ENCODE measurements at places on chromosomes 7 and 10.

- no peaks in the 10 kb centered on the region for H3K36me3 ChIP-seq
- H3K4me3 ChIP-seq, result no peak overlapping the region
- H3K27me3 ChIP-seq, result 0 out of 2 replicates have a peak, but pooled peaks cover 1% of the 10 kb centered on the region
- H3K27ac ChIP-seq, result no peak overlapping the region
- H3K4me1 ChIP-seq, result no peaks in the 10 kb centered on the region
Observed at GRCh38 chr7:102874166-102874829, 38.5 kb upstream of the LRRC17 start.

DNA sequence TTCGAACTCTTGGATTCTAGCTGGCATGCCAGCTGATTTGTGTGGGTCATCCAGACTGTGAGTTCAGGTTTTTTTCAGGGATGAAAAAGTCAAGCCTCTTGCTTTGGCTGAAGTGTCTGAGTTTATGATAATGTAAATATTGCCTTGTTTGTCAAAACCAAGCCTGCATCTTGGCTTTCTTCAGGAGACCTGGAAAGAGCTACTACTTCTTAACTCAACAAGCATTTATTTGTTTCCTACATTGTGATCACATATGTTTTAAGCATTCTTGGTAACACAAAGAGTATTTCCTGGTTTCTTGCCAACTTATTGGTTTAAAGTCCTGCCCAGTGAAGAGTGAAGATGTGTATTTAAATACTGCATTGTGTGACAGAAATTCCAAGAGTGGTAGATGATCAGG is 407.1 kb downstream of the LRMDA start:
- H3K4me3 ChIP-seq, result no peak overlapping the region
- no peaks in the 10 kb centered on the region for H3K27me3 ChIP-seq
- no peaks in the 10 kb centered on the region for H3K4me1 ChIP-seq
- H3K27ac ChIP-seq, result no peak overlapping the region
- no peaks in the 10 kb centered on the region for H3K36me3 ChIP-seq

DNA sequence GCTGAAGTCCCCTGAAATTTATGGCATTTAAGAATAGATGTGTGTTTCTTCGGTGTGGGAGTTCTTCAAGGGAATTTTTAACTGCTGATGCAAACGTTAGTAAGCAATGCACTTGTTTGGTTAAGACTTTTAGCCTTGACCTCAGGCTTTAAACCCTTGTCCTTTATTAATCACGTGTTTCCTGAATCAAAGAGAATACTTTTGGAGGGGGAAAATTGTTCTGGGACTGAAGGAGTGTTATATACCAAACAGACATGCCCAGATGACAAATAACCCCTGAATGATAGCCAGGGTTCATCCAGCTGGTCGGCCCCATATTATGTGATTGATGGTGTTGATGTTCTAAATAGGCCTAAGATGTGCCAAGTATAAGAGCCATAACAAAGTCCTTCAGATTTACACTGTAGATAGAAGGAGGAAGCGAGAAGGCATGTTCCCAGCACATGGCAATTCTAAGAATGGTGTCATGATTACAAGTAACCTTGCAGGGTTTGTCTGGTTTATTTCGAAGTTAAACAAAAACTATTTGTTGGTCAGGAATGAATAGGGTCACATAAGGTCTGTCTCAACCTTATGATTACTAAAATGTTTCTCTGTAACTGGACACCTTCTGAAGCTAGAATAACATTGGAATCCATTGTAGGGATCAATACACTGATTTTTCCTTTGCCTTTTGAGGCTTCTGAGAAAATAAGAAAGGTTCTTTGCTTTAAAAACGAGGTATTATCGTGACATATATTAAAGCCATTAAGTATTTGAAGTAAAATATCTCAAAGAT is 124.2 kb upstream of the SEM1 start:
- DNase-seq, result no peak
- no peak overlapping the region for H3K4me3 ChIP-seq
- H3K27ac ChIP-seq, result no peak overlapping the region
- H3K36me3 ChIP-seq, result no peaks in the 10 kb centered on the region
- H3K27me3 ChIP-seq, result no peaks in the 10 kb centered on the region

- H3K27ac ChIP-seq, result no peak overlapping the region
- H3K4me3 ChIP-seq, result no peak overlapping the region
- H3K27me3 ChIP-seq, result no peaks in the 10 kb centered on the region
- peaks cover 11% of the 10 kb centered on the region for H3K4me1 ChIP-seq
Observed at GRCh38 chr7:76272851-76273497, 29.5 kb upstream of the HSPB1 start.

GRCh38 chr10:86603256-86603655 is 51.1 kb upstream of the OPN4 start:
- peaks cover 3% of the 10 kb centered on the region for H3K4me1 ChIP-seq
- H3K27me3 ChIP-seq, result no peaks in the 10 kb centered on the region
- H3K27ac ChIP-seq, result no peak overlapping the region
- DNase-seq, result no peak
- H3K4me3 ChIP-seq, result no peak overlapping the region

DNA sequence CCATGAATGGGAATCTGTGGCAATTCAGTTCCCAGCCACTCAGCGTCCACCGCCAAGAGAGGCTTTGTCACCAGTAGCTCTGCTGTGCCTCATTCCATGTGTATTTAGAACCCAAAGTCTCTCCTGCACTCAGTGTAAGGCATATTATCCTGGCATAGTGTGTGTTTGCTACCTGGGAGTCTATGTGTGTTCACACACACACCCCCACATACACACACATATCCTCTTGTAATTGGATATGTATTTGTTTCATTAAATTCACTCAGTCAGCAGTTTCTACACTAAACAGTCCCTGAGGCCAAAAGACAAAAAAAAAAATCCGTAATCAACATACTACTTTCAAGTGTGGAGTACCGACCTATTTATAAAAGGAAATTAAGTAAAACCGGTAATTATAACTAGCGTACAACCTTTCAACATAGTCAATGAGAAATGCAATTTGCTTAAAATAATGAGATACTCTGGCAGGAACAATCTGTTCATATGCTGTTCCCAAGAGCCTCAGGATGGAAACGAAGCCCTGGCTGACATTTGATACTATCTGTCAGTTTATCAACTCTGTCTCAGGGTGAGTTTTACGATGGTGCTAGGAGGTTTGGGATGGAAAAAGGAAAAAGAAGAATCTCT is 425.8 kb upstream of the CELF2 start:
- H3K4me3 ChIP-seq, result no peak overlapping the region
- H3K4me1 ChIP-seq, result no peaks in the 10 kb centered on the region
- no peak overlapping the region for H3K27ac ChIP-seq
- no peaks in the 10 kb centered on the region for H3K27me3 ChIP-seq
- no peak for DNase-seq

- no peaks in the 10 kb centered on the region for H3K36me3 ChIP-seq
- no peak overlapping the region for H3K4me3 ChIP-seq
- DNase-seq, result no peak
- H3K4me1 ChIP-seq, result no peaks in the 10 kb centered on the region
- no peak overlapping the region for H3K27ac ChIP-seq
Observed at GRCh38 chr10:114172216-114172615, 1.8 kb downstream of the CCDC186 start.

- no peaks in the 10 kb centered on the region for H3K4me1 ChIP-seq
- H3K36me3 ChIP-seq, result no peaks in the 10 kb centered on the region
- H3K27ac ChIP-seq, result no peak overlapping the region
- H3K27me3 ChIP-seq, result no peaks in the 10 kb centered on the region
- H3K4me3 ChIP-seq, result no peak overlapping the region
Observed at GRCh38 chr10:3906511-3907111, 121.6 kb upstream of the KLF6 start.

DNA sequence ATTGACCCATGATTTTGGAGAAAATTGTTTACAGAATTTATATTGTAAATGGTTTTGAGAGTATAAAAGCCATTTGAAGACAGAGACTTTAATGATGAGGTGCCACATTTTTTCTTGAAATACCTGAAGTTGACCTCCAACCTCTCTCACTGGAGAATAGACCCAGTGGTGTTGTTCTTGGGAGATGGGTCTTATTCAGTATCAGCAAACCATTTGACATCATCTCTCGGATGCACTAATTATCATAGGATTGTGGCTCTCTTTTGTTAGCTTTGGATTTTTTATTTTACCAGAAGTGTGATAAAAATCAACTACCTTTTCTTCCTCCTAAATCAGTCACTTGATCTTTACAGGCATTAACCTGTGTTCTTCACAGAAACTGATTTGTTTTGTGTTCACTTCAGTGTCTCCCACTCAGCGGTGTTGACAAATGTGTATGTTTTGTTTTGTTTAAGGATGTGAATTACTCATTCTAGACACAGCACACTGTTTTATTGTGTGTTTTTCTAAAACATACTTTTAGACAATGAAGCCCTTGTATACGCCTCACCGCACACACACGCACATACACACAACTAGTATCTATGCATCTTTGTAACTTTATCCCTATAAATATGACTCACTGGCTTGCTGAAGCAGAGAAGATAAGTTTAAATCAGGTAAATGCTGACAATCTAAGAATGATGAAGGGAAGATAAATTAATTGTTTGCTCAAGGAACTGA is 455.6 kb downstream of the INHBA start:
- H3K27me3 ChIP-seq, result no peaks in the 10 kb centered on the region
- H3K4me1 ChIP-seq, result no peaks in the 10 kb centered on the region
- no peaks in the 10 kb centered on the region for H3K36me3 ChIP-seq
- no peak for DNase-seq

GRCh38 chr7:149627911-149628310 is 130.3 kb upstream of the ZNF746 start:
- H3K27me3 ChIP-seq, result no peaks in the 10 kb centered on the region
- H3K27ac ChIP-seq, result no peak overlapping the region
- DNase-seq, result no peak

DNA sequence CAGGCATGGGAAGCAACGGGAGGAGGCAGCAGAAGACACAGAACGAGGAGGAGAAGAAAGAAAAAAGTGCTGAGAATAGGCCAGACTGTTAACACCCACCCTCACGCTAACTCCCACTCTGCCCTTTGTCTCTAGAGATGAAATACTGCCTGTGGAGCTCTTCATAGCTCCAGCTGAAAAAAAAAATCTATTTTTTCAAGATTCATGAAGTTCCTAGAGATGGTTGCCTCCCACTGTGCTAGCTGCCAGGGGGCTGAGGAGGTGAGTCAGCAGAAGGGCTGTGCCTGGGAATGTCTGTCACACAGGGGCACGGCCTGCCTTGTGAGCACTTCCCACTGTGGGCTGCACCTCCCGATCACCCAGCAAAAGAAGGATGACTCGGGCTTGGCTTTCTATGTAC is 144.5 kb downstream of the RNF216 start:
- H3K36me3 ChIP-seq, result no peaks in the 10 kb centered on the region
- peaks cover 12% of the 10 kb centered on the region for H3K4me1 ChIP-seq
- no peak for DNase-seq
- H3K27me3 ChIP-seq, result no peaks in the 10 kb centered on the region

GRCh38 chr10:47381427-47382379 is 2.4 kb downstream of the ZNF488 start:
- no peaks in the 10 kb centered on the region for H3K4me1 ChIP-seq
- no peaks in the 10 kb centered on the region for H3K36me3 ChIP-seq
- no peaks in the 10 kb centered on the region for H3K27me3 ChIP-seq
- H3K27ac ChIP-seq, result no peak overlapping the region
- H3K4me3 ChIP-seq, result no peak overlapping the region

DNA sequence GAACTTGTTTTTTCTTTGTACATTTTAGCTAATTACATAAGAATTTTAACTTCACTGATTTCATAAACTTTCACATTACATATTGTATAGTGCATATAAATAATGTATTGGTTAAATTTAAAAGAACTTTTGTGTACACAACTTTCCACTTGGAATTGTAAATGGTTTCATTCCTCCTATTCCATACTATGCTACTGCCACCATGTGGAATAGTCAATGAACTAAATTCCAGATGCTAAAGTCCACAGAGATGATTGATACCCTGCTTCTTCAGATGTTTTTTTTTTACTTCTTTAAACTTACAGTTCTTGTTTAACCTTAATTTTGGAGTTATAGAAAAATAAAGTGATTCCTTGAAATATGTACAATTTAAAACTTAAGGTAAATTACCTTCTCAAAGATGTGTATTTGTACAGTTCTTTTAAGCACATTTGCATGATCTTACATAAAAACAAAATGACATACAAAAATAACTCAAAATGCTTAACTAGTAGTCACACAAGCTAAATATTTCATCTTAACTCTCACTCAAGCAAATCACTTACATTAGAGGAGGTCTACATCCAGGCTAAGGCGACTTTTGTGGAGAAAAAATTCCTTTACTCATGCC is 247.6 kb upstream of the HGF start:
- no peaks in the 10 kb centered on the region for H3K27me3 ChIP-seq
- no peaks in the 10 kb centered on the region for H3K4me1 ChIP-seq
- H3K4me3 ChIP-seq, result no peak overlapping the region
- no peaks in the 10 kb centered on the region for H3K36me3 ChIP-seq
- no peak for DNase-seq

- no peaks in the 10 kb centered on the region for H3K27me3 ChIP-seq
- no peak overlapping the region for H3K27ac ChIP-seq
- no peak overlapping the region for H3K4me3 ChIP-seq
Observed at GRCh38 chr7:141528399-141528798, 22.8 kb upstream of the AGK start.

DNA sequence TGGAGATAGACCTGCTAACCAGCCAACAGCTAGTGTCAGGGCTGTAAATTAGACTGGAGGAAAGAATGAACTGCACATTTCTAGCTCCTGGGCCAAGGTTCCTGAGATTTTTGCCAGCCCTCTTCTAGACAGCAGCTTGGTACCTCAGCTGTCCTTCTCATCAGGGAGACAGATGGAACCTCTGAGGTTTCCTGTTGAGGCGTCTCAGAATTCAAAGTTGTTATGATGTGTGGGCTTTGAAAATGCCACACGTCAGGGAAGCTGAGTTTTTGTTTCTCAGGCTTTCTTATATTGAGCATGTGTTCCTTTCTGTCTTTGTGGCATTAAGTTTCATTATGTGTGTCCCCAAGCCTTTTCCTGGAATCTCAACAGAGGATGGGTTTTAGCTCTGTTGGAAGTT is 736.6 kb downstream of the AUTS2 start:
- no peak for DNase-seq
- H3K4me1 ChIP-seq, result no peaks in the 10 kb centered on the region
- H3K27me3 ChIP-seq, result no peaks in the 10 kb centered on the region
- no peak overlapping the region for H3K4me3 ChIP-seq
- H3K36me3 ChIP-seq, result no peaks in the 10 kb centered on the region
- H3K27ac ChIP-seq, result no peak overlapping the region

- H3K36me3 ChIP-seq, result no peaks in the 10 kb centered on the region
- H3K4me3 ChIP-seq, result no peak overlapping the region
- H3K27ac ChIP-seq, result no peak overlapping the region
- DNase-seq, result no peak
- no peaks in the 10 kb centered on the region for H3K4me1 ChIP-seq
Observed at GRCh38 chr10:86646532-86646931, 7.8 kb upstream of the OPN4 start.

DNA sequence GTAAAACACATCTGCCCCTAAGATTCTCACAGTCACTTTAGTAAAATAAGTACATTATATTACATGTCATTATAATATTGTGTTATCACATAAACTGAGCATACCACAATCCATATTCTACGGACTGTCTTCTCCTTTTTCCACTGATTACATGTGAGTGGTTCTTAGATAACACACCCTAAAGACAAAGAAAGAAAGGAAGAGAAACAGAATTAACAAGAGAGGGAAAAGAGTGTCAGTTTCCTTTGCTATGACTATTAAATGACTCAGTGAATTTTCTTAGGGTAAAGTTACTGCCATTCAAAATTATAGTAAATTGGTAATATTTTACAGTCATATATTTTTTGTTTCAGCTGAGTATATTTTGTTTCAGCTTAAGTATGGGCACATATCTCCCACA is 268.3 kb downstream of the TWIST1 start:
- peaks cover 2% of the 10 kb centered on the region for H3K4me1 ChIP-seq
- no peak for DNase-seq
- H3K27me3 ChIP-seq, result no peaks in the 10 kb centered on the region
- no peaks in the 10 kb centered on the region for H3K36me3 ChIP-seq
